ENCODE measurements at places on chromosomes 7 and 10.

- no peak for DNase-seq
These were observed 600.9 kb upstream of the MKI67 start for GRCh38 chr10:128727114-128727513.

DNA sequence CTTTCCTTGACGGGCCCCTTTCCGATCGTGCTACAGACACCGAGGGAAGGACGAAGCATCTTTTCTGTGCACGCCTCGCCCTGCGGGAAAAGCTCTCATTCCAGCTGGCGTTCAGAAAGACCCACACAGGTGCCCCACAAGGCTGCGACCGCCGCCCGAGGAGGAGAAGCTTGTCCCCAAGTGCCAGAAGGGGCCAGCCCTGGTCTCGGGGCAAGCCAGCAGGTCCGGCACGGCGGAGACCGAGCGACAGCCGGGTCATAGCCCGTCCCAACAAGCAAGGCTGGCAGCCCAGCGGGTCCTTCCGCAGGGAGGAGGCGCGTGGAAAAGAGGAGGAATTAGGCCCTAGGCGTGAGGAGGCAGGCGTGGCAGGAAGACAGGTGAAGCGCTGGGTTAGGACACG is 62.7 kb downstream of the TNRC18 start:
- no peak for DNase-seq

DNA sequence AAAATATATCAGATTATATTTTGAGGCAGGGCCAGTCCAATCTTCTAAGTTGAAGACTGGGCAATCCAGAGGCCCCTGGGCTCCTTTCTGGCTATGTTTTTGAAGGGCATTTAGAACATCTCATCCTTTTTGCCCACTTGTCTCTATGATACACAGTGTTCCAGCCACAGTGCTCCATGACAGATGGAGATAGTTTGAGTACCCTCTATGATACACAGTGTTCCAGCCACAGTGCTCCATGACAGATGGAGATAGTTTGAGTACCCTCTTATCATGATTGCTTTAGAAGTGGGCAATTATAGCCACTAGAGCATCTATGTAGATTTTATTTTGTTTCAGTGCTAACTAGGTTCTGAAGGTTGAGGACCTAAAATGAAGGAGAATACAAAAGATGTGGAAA is 33.1 kb upstream of the A1CF start:
- DNase-seq: no peak

GRCh38 chr7:30093420-30093952 is 41.3 kb upstream of the MTURN start:
- DNase-seq: no peak

DNA sequence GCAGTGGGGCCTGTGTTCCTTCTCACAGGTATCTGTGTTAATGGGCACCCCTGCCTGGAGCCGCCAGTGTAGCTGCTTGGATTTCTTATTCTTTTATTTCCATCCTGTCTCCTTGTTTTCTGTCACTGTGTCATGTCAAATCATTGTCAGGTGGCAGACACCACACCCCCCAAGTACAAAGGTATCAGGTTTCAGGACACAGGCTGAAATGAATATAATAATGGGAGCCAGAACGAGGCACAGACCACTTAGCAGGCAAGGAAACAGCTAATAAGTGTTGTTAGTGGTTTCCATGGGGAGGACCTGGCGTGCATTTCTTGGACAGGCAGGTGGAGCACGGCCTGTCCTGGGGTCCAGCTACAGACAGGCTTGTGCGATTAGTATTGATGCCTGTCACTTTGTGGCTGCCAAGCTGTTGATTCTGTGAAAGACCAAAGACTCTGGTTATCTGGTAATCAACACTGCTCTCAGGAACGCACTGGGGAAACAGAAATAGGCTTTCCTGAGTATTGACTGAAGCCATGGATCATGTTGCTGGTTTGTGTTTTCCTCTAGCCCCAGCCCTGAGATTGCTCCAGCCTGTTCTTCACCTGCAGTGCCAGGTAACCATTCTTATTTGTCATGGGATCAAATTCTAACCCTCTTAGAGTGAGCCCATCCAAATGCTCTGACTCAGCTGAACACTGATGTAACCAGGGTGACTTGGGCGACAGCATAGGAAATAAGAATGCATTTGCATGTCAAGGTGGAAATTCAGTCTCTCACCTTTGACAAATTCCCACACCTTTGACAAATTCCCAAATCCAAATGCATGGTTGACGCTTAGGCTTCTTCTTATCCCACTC is 1002.0 kb downstream of the LRMDA start:
- no peak for DNase-seq

GRCh38 chr10:23291551-23292334 is 52.9 kb downstream of the C10orf67 start:
- DNase-seq: no peak

- DNase-seq: no peak
These were observed 744.2 kb downstream of the LRMDA start for GRCh38 chr10:76175533-76176165.

GRCh38 chr10:102712843-102713538 is 1.2 kb downstream of the ARL3 start:
- no peak for DNase-seq

DNA sequence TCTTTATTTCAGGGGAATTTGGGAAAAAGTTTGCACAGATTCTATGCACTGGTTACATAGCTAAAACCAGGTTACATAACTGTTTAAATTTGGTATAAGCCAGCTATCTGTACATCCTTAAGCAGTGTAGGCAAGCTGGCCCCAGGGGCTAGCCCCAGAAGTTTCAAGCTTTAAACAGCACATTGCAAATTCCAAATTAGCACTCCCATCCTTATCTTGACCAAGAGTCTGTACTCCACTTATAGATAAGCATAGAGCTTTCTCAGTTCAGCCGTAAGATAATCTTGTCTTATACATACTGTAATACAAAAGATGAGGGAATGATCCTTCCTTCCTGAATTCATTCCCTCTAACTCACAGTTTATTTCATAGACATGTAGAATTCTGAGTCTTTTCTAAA is 109.3 kb downstream of the SPAG6 start:
- no peak for DNase-seq

DNA sequence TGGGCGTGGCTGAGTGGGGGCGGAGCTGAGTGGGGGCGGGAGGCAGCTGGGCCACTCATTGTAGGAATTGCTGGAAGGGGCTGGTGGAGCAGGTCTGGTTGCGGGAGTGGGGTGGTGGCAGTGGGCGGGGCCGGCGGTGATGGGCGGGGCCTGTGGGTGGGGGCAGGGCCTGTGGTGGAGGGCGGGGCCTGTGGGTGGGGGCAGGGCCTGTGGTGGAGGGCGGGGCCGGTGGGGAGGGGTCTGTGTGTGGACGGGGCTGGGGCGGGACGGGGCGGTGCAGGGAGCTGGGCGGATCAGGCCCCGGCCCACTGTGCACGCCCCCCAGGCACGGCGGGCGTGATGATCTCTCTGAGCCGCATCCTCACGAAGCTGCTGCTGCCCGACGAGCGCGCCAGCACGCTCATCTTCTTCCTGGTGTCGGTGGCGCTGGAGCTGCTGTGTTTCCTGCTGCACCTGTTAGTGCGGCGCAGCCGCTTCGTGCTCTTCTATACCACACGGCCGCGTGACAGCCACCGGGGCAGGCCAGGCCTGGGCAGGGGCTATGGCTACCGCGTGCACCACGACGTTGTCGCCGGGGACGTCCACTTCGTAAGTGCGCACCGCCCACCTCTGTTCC is 14.0 kb downstream of the SLC29A4 start:
- DNase-seq: no peak

GRCh38 chr7:50780436-50780835 is 2.3 kb downstream of the GRB10 start:
- no peak for DNase-seq

DNA sequence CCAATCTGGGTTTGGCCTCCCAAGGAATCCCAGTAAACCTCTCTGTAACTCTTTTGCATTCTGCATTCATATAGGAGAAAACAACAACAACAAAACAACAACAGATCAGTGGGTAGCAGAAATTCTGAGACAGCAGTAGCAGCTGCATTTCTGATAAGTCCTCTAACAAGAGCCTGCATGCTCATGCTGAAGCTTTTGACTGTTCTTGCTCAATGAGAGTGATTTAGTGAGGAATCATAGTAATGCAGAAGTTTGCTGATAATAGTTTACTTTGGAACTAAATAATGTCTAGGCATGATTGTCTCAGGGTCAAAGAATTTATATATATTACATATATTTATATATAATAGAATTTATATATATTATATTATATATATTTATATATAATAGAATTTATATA is 35.2 kb downstream of the BMPER start:
- DNase-seq: no peak

- DNase-seq: peak; percentile 55
These were observed 780 bp downstream of the PLEKHA8 start for GRCh38 chr7:30028749-30029635.

DNA sequence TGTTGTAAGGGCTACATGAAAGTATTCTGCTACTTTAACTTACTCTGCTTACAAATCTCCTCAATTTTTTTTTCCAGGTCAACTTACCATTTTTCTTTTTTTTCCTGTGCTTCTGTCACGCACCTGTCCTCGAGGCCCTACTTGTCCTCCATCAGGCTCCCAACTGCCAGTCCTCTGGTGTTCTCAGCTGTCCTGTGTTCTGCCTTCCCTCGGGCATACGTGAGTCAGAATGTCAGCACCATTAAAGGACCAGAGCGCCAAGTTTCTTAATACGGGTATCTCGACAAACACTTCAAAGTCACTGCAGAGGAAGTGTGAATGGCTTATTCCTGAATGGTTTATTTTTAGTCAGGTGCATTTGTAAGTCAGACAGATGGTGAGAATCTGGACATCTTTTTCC is at the start of gene TEX47:
TEX47 (minus strand) TSS at position 185 of the 400 bp plus-strand sequence. CDS start 795 bp downstream, outside the sequence.
- no peak for DNase-seq

- DNase-seq: peak; percentile 60
These were observed 25.3 kb downstream of the GARIN1A start for GRCh38 chr7:128697302-128697905.

- no peak for DNase-seq
These were observed 134.1 kb downstream of the ZNF438 start for GRCh38 chr10:30897547-30897946.

DNA sequence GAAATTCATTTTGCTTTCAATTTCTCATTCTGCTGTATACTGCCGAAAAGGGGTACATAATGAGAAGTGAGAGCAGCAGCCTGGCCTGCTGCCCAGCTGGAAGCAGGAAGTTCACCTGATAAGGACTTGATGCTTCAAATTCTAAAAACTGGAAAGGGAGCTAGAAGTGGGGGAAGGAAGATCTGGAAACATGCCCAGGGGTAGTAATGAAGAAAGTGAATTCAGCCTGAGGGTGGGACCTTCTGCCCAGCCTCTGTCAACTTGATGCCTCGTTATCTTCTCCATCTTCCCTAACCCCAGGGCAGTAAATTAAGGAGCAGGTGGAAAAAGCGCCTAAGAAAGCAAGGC is 69.4 kb downstream of the ARMH3 start:
- DNase-seq: no peak

GRCh38 chr7:26367219-26367711 is 75.6 kb downstream of the SNX10 start:
- no peak for DNase-seq

GRCh38 chr7:150396851-150397260 is 17.7 kb downstream of the ZNF775 start:
- no peak for DNase-seq

GRCh38 chr10:88226071-88226659 is 357.0 kb downstream of the RNLS start:
- DNase-seq: no peak

Data from mucosa of descending colon (tissue), 3 donors.